Cerebellar cortex (tissue), 1 donor: ENCODE measurements at places on chromosomes 6 and 20.

DNA sequence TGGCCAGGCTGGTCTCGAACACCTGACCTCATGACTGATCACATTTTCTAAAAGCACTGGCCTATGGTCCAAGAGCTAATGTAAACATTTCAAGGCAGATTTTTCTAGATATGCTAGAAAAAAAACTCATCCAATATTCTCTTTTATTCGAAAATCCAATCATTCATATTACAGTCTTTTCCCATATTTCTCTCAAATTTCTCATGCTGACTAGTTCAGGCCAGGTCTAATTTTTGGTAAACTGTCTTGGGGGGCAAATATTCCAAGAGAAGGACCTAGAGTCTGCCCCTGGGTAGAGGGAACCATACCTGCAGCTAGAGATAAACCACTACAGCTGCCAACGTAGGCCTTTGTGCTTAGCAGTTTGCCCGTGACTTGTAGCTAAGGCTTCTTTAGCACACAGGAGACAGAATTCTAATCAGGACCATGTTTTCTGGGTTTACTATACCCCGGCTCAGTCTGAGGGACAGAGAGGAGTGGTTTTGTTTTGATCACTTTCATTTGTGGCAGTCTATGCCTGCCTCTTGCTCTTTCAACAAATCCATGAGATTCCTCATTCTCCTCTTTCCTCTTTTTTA is 71.8 kb upstream of the CITED2 start:
- DNase-seq, result no peak

GRCh38 chr20:51412951-51413481 is 129.5 kb downstream of the NFATC2 start:
- DNase-seq, result peak; percentile 43

- DNase-seq, result no peak
Measured at GRCh38 chr6:157151029-157151428, 172.3 kb downstream of the TMEM242 start.

GRCh38 chr20:12504779-12505178 is 504.0 kb upstream of the SPTLC3 start:
- no peak for DNase-seq

DNA sequence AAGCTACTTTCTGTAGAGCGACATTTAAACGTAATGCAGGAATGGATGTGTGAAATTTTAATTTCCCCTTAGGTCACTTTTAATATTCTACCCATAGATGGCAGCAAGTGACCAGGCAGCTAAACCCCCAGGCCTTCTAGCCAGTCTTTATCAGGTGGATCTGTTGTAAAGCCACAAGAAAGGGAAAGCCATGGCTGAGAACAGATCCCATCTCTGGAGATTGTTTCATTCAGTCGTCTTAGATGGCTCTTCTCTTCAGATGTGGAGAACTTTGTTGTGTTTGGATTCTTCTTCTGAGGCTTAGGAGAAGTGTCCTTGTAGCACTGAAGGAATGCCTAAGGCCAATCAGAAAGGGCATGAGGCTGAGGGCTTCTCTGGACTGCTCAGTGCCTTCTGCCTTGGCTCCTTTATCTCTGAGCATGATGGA is 15.8 kb upstream of the RNF182 start:
- peak; percentile 88 for DNase-seq

DNA sequence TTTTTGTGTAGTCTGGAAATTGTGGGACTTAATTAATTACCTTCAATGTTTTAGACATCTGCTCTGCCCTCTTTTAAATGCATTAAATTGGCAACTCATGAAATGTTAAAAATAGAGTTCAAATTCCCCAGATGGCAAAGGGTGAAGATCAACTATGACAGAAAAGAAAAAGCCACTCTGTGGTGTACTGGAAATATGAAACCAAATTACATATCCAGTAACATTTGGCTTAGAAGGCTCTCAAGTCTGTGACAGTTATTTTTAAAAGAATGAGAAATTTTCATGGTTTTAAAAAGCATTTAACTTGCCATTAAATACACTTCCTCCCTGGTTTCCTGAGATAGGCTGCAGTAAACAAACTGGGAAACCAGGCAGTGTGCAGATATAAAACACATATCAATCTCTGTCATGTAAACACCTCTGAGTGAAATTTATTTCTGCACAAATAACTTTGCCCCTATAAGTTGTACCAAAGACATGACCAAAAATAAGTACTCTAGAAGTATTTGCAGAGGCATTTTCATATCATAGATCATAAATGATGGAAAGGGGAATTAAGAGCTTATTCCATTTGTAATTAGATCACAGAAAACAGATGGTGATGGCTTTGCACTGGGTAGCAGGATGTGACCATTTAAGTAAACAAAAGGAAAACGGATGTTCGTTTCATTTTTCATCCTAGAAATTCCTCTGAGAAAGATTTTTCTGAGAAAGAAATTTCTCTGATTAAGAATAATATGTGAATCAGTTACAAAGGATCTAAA is 360.1 kb downstream of the SAMD5 start:
- no peak for DNase-seq

- DNase-seq, result no peak
Measured at GRCh38 chr6:170448317-170448716, 104.8 kb downstream of the PSMB1 start.

GRCh38 chr20:32205110-32205842 is 2.3 kb downstream of the PLAGL2 start:
- no peak for DNase-seq

DNA sequence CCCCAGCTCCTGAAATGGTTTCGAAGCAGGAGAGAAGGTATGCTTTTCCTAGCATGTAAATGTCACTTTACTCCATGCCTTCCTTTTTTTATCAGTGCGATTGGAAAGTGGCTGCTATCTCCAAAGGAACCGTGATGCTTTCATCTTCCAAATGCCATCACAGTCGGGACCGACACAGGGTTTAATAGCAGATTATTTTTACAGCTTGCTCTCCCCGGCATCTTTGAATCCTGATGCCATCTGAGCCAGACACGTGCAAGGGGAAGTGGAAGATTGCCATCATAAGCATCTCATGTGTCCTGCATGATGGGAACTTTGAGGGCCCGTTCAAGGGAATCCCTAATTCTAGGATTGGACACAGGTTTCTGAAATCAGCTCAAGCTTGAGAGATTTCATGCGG is 253.4 kb upstream of the KCNG1 start:
- DNase-seq, result peak; percentile 55

GRCh38 chr6:44630125-44631028 is 242.9 kb downstream of the CDC5L start:
- peak; percentile 30 for DNase-seq

- no peak for DNase-seq
Measured at GRCh38 chr6:161064915-161065314, 73.3 kb downstream of the MAP3K4 start.

DNA sequence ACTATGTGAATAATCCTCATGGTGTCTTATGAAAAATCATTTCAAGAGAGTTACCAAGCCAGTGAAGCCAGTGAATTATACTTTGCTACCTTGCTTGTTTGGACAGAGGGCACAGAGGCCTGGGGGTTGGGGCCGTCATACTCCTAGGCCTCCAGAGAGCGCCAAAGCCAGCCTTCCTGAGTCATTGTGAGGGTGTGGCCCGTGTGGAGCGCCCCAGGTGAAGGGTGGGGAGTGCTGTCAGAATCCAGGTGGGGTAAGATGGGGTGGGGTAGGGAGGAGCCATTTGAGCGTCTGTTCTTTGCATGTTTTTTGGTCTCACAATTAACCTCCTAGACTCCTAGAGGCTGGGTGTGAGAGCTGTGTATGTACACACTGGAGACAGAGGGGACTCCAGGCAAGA is 71.1 kb downstream of the PERP start:
- DNase-seq, result no peak
